ENCODE measurements at places on chromosomes 5 and 9.

DNA sequence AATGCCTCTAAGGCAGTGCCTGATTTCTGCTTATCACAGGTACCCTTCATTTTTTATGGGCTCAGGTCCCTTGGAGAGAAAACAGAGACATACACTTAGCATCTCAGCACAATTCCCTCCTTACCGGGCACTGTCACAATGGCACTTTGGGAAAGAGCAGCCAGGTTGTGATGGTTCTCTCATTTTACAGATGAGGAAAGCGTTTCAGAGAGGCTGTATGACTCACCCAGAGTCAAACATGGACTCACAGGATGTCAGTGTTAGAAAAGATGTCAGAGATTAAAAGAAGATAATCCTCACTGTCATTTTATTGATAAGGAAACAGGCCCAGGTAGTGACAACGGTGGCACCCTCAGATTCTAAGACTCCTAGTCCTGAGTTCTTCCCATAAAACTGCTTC lies 12.0 kb upstream of the SLC31A2 start:
- DNase-seq, result no peak

GRCh38 chr5:139863855-139864558 lies 68.4 kb downstream of the PSD2 start:
- DNase-seq, result peak; percentile 53

DNA sequence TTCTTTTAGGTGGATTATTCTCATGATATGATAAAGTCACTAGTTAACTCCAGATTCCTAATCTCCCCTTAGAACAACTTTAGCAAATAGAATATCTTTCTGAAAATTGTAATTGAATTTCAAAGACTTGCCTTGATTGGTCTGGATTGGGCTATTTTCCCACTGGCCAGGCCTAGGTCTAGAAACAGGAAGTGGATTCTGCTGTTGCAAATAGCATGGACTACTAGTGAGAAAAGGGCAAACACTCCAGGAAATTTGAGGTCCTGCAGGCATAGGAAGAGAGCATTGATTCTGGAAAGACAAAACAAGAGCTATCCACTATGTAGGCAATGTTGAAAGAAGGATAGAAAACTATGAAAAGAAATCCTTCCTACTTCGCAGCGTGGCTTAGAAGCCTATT lies 113.4 kb downstream of the KCTD16 start:
- DNase-seq, result no peak

DNA sequence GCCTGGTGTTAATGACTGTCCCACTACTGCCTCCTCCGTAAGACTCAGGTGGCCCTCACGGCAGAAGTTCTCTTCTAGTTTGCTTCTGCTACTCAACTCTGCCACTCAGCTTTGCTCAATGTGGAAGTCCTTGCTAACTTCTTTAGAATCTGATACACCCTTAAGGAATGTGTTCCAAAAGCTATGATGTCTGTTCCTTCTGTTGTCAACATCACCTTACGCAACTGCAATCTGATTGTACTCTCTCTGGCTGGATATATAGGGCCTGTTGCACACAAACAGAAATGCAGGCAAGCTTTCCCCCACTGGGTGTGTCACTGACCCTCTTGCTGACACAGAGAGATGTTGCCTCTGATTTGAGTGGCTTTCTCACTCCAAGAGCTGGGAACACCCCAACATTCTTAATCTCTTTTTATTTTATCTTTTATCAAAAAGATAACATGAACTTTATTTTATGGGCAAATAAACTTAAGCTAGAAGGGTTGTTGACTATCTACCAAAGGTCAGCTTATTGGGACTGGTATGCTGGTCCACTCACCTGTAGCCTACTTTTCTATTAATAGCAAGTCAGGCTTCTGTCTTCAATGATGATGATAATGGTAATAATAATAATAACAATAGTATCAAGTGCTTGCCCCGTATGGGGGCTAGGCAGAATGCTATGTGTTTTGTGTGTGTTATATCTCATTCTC lies 25.2 kb downstream of the TMEM252 start:
- DNase-seq, result no peak

DNA sequence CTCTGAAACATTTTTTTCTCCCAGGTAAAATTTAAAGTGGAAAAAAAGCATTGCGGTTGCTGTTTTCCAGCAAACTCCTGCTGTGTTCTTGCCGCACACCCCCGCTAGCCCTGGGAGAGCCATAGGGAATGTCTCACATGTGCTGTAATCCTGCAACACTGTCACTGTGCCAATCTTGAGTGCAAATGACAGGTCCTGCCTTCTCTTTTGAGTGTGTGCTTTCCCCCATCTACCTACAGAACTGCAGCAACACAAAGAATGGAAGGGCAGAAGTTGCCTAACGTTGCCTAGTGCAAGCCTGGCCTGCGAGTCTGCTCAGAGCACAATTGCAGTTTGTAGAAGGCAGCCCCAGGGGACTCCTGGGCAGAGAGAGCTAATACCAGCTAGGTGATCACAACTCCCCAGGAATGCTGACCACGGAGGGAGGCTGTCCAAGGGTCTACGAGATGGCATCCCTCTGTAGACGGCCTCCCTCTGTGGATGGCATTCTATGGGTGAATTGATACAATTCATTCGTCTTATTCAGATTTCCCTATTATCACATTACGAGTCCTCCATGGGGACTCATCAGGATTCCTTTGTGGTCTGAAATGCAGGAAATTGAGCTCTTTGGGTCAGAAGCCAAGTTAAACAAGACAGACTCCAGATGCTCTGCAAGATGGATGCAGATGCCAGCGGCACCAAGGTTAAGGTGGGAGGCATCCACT lies 172.6 kb upstream of the S1PR3 start:
- no peak for DNase-seq

- DNase-seq, result peak; percentile 66
These were observed 674 bp downstream of the LHFPL2 start for GRCh38 chr5:78647838-78648358.

DNA sequence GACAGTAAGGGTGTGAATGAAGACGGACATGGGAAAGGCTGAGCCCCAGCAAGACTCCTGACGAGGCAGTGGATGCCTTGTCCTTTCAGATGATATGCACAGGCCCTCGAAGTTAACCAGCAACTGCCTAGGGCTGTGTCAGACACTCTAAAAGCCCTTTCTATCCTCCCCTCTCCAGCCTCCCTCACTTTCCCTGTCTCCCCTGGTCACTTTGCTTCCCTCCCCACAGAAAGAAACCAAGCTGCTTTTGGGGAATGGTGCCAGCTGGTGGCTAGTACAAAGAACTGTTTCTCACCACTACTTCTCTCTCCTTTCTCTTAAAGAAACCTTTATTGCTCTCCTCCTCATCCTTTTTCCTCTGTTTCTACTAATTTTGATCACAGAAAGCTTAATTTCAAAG lies 21.4 kb downstream of the LHFPL2 start:
- no peak for DNase-seq

DNA sequence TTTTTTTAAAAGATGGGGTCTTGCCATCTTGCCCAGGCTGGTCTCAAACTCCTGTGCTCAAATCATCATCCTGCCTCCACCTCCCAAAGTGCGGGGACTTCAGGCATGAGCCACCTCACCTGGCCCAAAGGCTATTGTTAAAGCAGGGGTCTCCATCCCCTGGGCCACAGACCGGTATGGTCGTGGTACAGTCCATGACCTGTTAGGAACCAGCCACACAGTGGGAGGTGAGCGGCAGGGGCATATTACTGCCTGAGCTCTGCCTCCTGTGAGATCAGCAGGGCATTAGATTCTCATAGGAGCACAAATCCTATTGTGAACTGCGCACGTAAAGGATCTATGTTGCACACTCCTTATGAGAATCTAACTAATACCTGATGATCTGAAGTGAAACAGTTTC lies 7.3 kb upstream of the NOL6 start:
- no peak for DNase-seq

GRCh38 chr5:68200288-68200687 lies 15.3 kb upstream of the PIK3R1 start:
- no peak for DNase-seq

DNA sequence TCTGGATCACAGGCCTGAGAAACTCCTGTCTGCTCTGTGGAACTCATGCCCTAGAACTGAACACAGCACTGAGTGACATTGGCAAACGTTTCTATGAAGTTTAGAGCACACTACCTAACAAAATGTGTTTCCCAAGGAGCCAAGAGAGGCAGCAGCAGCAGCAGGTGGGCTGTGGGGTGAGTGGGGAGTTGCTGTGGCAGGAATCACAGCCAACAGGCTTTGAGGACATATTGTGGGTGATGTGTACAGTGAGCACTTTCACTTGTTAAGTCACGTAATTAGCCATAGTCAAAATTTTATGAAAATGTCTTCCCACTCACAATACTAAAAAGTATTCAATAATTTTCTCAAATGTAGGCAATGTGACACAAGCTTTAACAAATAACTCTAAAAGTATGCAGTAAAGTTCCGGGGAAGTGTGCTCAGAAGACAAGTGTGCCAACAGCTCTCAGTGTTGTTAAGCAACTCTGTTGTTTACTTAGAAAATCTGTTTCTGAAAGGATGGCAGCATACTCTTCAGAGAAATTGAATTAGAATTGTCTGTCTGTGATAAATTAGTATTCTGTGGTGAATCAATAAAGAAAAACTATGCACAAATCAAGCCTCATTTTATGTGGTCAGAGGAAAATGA lies 482.1 kb downstream of the SEMA5A start:
- DNase-seq, result no peak

DNA sequence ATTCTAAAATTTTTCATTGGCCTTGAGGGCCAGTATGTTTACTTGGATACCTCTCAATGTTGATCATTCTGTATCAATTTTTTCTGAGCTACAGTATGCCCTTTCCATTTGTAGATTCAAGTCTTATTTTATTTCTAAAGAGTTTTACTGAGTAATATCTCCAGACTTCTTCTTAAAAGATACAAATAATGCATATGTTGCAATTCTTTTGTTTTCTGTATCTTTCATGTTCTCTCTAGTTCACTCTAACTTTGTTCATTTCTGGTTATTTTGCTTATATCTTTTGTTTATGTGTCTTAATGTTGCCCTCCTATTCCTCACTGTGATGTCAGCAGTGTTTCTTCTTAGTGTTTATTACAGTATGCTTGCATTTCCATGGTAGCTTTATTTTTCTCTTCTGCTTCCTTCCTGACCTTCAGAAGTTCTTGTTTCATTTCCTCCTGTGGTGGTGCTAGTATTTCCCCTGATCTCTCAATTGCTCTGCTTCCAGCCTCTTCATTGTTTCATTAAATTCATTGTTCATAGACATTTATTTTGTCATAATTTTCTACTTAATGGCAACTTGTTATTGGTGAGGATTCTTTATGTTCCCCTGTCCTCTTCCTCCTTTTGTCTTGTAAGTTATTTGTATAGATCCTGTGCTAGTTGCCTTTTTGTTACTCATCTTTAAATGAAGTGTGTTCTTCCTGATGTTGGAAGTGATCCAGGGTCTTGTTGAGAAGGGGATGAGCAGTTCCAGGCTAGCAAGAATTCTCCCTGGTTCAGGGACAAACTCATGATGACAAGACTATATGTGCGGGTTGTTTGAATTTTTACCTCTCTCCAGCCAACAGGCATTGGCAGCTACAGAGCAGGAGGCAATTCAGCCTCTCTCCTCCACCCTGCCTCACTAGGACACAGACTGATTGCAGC lies 160.8 kb downstream of the DEPDC1B start:
- no peak for DNase-seq

GRCh38 chr9:79709743-79710674 lies 138.2 kb downstream of the TLE4 start:
- DNase-seq, result no peak

DNA sequence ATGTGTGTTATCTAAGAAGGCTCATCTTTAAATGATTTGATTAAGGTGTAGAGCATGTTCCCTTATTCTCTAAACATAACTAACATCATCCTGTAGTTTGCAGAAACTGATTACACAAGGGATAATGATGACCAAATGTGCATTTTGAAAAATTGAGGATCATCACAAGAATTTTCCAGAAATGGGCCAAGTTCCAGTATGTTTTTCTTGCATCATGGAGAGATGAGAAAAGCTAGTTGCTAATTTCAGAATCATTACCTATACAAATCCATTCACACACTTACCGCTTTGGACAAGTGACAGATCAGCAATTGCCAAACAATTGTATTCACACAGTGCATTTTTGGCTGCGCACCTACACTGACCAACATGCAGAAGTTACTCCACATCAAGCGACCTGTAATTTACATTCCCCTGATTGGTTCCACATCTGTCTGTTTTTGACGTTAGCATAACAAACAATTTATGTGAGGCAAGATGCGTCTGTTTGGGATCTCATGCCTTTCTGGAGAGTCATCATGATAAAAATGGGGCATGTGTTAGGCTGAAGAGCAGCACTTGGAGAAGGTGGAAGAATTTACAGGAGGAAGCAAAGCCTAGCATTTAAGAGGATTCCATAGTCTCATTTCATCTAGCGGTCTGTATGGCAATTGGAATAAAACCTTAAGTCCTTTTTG lies 2.8 kb upstream of the BNC2 start:
- DNase-seq, result no peak

GRCh38 chr5:116573279-116573701 lies 1.3 kb downstream of the SEMA6A start:
- peak; percentile 64 for DNase-seq

GRCh38 chr5:149302641-149303040 lies 31.0 kb downstream of the AFAP1L1 start:
- DNase-seq, result no peak

GRCh38 chr5:129398026-129398678 lies 61.9 kb upstream of the ADAMTS19 start:
- DNase-seq, result no peak

- no peak for DNase-seq
These were observed 95.2 kb downstream of the MVB12B start for GRCh38 chr9:126421567-126422428.

- no peak for DNase-seq
These were observed 409.4 kb upstream of the CTNND2 start for GRCh38 chr5:12313602-12314001.

GRCh38 chr5:178434016-178434761 lies 156.0 kb downstream of the COL23A1 start:
- DNase-seq, result no peak

GRCh38 chr5:172725273-172725672 lies 45.7 kb downstream of the DUSP1 start:
- no peak for DNase-seq

DNA sequence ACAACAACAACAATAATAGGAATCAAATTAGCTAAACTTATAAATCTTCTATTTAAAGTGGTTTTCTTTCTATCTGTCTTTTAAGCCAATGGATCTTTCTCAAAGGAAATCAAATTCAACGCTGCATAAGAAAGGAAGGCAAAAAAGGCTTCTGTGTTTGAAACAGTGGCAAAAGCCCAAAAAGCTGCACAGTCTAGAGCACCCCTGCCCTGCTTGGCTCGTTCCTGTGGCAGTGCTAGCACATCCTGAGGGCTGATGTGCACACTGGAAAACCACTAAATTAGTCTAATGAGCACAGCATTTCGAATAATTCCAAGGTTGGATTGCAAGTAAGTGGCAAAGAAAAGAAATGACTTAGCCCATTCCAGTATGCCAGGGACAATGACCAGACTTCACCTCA lies 80.7 kb downstream of the AP3B1 start:
- DNase-seq, result no peak

- no peak for DNase-seq
These were observed 63.3 kb upstream of the CKS2 start for GRCh38 chr9:89247431-89248353.
